ENCODE measurements at places on chromosomes 3 and 15.

DNA sequence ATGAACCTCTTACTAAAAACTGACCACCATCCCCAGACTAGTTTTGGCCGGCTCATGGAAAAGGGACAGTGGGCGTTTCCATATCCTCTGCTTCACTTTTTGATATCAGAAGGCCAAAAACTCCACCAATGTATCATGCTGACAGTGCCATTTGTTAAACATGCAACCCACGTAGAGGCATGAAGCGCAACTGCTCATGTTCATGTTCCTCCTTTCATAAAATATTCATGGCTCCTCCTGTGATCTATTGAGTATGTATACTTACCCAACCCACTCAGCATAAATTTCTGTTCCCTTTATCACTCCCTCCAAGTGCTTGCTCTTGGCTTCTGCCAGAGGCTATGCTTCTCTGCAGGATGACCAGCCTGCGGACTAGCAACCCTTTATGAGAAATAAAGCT lies 58.7 kb upstream of the TGFBR2 start:
- DNase-seq: no peak

GRCh38 chr3:112086076-112086854 lies at the start of gene C3orf52:
Gene C3orf52 (plus strand): TSS chr3:112086389. CDS start chr3:112086408, 19 bp downstream.
- DNase-seq: peak; percentile 93

DNA sequence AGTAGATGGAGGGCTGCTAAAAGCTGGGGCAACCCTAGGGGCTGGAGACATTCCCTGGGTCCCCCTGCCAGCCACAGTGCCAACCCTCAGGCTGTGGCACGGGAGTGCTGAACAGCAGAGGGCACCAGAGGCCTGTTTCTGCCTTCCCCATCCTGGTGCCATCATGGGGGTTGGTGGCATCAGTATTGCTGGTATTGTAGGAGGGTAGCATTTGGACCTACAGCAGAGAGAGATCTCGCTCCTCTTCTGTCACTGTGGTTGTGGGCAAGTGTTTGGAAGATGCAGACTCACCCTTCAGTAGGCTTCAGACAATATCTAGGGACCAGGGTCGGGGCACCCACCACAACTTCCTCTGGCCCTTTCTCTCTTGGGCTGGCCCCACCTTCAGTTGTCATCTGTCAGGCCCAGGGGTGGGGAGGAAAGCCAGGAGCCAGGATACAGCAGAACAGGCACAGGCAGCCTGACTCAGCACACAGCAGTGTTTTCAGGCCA lies 123.5 kb downstream of the RPLP1 start:
- DNase-seq: peak; percentile 76

GRCh38 chr3:6132684-6133432 lies 728.1 kb upstream of the GRM7 start:
- no peak for DNase-seq

- no peak for DNase-seq
These were observed 62.1 kb downstream of the HOMER2 start for GRCh38 chr15:82890338-82890994.

GRCh38 chr3:151278230-151278629 lies at the start of gene P2RY14:
Gene P2RY14 (minus strand): TSS chr3:151278542. CDS start chr3:151214316, 64,226 bp downstream.
- DNase-seq: no peak

DNA sequence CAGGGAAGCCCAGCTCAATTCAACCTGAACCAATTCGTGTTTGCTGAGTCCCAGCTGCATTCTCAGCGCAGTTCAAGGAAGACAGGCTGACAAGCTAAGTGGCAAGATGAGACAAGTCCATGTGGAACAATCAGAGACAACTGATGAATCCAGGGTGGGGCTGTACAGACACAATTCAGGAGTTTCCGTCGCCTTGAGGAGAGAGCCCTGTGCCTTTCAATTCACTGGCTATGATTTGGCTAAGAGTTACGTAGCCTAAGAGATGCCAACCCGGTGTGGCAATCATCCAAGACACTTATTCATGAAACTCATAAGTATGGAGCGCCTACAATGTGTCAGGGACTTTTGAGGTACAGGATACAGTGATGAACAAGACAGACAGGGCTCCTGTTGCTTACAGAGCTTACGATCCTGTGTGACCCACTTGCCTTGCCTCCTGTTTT lies 15.5 kb upstream of the ZBED2 start:
- DNase-seq: no peak

GRCh38 chr3:40623567-40623966 lies 98.8 kb downstream of the ZNF621 start:
- DNase-seq: peak; percentile 38

DNA sequence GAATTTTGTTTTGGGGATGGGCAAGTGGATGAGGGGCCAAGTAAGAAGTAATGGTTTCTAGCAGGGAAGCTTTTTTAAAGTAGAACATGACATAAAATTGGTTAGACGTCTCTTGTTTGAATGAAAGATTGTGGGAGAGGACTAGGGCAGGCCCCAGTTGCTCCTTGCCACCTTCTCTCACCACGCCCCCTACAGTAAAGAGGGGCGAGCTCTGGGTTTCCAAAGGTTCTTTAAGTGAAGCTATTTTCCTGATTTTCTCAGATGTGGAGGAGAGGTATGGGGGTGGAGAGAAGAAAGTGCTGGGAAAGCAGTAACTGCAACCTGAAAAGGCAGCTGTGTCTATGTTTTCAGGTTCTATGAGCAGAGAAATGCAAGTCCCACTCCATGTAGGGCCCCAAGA lies 32.6 kb upstream of the SKIL start:
- DNase-seq: no peak

DNA sequence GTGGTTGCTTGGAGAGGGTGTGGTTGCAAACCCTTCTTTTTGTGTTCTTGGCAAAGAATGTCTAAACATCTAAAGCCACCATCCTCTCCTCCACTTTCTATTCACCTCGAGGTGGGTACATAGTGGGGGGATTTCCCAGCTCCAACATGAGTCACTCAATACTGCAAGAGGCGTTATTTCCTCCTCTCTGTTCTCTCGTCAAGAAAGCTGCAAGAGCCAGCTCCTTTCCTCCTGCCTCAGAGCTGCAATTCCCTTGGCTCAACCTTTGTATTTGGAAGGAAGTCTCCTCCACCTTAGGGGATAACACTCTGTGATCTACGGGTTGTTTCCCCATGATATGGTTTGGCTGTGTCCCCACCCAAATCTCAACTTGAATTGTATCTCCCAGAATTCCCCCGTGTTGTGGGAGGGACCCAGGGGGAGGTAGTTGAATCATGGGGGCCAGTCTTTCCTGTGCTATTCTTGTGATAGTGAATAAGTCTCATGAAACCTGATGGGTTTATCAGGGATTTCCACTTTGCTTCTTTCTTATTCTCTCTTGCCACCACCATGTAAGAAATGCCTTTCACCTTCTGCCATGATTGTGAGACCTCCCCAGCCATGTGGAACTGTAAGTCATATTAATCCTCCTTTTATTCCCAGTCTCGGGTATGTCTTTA lies 138.4 kb downstream of the PLCL2 start:
- no peak for DNase-seq

DNA sequence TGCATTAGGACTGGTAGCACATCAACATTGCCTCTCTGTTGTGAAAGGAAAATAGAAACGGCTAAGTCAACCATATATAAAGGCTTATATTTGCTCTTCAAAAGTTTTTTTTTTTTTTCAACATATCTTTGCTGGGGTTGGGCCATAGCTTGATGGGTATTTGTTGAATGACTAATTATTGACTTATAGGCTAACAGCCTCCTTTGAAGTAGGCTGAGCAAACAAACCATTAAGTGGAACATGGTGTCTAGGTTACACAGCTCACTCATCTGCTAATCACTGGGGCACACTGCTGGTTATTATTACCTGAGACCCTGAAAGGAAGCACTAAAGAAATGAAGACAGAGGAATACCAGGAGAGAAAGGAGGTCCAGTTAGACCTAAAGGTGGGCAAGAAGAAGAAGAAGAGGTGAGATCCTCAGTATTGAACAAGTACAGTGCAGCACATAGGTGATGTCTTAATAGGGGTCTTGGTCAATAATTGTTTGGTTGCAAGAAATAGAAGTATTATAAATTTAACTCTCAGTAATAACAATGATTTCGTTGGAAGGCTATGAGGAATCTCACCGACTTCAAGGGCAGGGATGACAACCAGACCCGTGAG lies 139.4 kb downstream of the RPLP1 start:
- DNase-seq: no peak

Measured in transverse colon (tissue), 4 donors.